Activated gamma-delta T cell treated with anti-CD3 and anti-CD28 coated beads, Interleukin-2, amount 50 U/mL, for 16 hours (primary cell): ENCODE measurements at places on chromosomes 4 and X.

GRCh38 chrX:83535417-83536196, 27.5 kb downstream of the POU3F4 start:
- no peak for DNase-seq

- no peak for DNase-seq
Measured at GRCh38 chr4:6829086-6829485, 46.6 kb downstream of the KIAA0232 start.

DNA sequence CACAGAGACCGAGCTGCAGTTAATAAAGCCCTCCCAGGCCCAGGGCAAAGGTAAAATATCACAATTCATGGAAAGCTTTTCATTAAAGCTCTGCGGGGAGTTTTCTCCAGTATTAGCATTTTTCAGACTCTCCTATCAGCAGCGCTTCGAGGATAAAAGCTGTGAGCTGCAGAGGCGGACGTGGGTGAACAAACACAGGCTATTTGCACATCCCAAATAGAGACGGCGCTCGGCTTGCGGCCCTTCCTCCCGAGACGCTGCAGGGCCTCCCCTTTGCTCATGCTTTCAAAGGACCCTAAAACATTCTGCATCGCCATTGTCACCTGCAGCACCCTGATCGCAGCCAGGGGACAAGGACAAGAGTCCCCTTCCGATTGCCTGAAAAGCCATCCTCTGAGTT, 97.3 kb downstream of the SORCS2 start:
- DNase-seq = no peak

GRCh38 chr4:89492581-89493071, 185.0 kb upstream of the GPRIN3 start:
- DNase-seq = no peak

GRCh38 chr4:98939892-98940298, 11.0 kb upstream of the EIF4E start:
- DNase-seq = no peak

GRCh38 chr4:42083816-42084215, 68.6 kb downstream of the BEND4 start:
- DNase-seq = no peak

GRCh38 chr4:89221167-89221867, 86.3 kb downstream of the GPRIN3 start:
- DNase-seq = no peak

GRCh38 chr4:27921231-27921630, 1060.6 kb downstream of the STIM2 start:
- DNase-seq = no peak

GRCh38 chr4:139773560-139774318, 108.1 kb downstream of the MGST2 start:
- no peak for DNase-seq
